Stimulated activated CD8-positive, alpha-beta memory T cell treated with anti-CD3 and anti-CD28 coated beads, Interleukin-2, amount 100 ng/mL, for 1 hour (primary cell): ENCODE measurements at places on chromosomes 13 and 19.

DNA sequence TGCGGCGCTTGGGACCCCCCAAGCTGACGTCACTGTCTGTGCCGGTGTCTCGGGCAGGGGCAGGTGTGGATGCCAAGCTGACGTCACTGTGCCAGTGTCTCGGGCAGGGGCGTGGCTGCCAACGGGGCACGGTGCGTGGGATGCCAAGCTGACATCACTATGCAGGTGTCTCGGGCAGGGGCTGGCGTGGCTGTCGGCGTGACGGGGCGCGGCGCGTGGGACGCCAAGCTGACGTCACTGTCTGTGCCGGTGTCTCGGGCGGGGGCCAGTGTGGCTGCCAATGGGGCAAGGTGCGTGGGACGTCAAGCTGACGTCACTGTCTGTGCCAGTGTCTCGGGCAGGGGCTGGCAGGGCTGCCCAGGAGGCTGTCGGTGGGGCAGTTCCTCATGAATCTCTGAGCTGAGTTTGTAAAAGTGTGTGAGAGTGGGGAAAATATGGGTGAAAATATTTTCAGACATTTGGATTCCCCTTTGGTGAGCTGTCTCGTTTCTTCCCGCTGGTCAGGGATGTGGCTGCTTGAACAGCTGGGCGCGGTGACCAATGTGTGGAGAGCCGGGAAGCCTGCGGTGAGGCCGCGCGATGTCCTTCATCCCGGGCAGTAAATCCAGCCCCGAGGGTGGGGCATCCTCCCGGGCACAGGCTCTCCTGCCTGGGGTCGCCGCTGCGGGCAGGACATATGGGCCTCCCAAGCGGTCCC, 25.2 kb downstream of the MCF2L start:
- no peak for DNase-seq

DNA sequence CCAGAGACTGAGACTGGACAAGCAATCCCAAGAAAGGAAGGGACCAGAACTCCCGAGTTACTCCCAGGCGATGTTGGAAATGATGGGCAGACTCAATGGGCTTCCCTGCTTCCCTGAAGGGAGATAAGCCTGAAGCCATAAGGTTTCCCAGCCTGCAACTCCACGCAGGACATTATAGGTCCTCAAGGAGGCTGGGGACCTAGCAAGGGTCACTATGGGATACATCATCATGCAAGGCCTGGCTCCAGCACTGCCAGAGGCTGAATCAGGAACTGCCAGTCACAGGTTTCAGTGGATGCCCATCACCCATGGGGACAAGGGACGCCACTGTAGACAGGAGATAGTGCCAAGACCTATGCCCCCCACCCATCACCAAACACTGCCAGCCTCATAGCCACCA, 338.7 kb downstream of the IRS2 start:
- DNase-seq = no peak

GRCh38 chr13:100305398-100305797, 216.5 kb downstream of the PCCA start:
- DNase-seq = no peak

DNA sequence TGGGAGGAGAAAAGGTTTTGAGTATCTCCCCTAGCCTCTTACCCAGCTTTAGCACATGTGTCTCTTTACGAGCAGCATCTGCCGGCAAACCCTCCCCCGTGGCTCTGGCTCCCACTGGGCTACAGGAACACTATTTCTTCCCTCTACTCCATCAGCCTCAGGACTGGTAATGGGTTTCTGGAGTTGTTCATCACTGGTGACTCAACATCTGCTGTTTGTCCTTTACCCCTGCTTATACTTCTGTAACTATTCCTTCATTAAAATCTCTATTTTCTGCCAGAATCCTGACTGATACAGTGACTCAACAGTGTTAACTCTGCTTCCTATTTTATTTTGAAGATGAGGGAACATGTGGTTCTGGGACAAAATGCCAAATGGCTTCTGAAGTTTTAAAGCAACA, 437.3 kb upstream of the HTR2A start:
- DNase-seq = no peak

GRCh38 chr13:37657134-37657533, 58.6 kb upstream of the POSTN start:
- DNase-seq = no peak

GRCh38 chr19:35618857-35619256, 6.3 kb downstream of the HAUS5 start:
- no peak for DNase-seq

- DNase-seq = no peak
Measured at GRCh38 chr19:10395003-10395402, 8.3 kb downstream of the CDC37 start.

GRCh38 chr13:91401920-91402319, 3.5 kb downstream of the GPC5 start:
- DNase-seq = no peak

- no peak for DNase-seq
Measured at GRCh38 chr19:47406711-47407416, 12.5 kb downstream of the MEIS3 start.

DNA sequence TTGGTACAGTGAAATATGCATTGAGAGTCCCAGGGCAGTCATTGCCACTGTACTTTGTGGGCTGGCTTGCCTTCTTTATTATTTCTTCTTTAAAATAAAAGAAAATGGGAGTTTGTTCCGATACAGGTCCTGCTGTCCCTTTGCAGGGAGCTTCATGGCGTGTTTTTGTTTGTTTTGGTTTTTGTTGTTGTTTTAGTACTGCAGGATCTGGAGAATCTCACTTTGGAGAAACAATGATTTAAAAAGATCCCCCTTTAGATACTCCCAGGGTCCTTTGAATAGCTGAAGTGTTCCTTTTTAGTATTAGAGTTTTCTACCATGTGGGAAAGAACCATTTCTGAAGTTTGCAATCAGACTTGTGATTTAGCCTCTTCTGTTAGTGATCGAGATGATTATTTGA, 11.1 kb downstream of the CHAF1A start:
- no peak for DNase-seq

- no peak for DNase-seq
Measured at GRCh38 chr13:36475468-36475867, 43.2 kb downstream of the CCNA1 start.

GRCh38 chr13:26075498-26075897, 23.7 kb upstream of the SHISA2 start:
- DNase-seq = no peak

DNA sequence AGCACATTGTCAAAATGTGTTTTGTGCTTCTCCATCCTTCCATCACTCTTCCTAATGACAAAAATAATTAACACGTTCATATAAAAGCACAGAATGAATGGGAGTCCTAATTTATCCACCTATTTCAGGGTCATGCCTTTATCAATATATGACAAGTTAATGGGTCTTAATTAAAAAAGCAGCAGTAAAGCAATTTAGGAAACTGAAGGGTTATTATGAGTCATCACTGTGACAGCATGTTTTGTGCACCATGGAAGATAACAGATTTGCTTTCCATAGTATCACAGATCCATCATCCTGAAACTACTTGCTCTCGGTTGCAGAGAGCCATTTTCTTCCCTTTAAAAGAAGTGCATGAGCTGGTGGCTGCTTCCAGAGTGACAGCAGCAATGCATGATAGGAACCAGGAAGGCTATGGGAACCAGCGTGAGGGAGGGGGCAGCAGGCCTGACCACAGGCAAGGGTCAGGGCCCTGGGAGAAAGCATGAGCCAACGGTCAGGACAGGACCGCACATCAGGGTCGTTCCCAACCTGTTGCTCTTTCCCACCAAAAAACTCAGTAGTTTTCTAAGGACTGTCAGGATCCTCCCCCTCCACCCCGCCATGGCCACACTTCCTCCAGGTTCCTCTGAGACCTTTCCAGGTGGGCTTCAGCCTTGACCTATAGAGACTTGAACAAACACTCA, 784.1 kb downstream of the UQCRFS1 start:
- no peak for DNase-seq

GRCh38 chr13:111620586-111620985, 300.1 kb downstream of the TEX29 start:
- DNase-seq = no peak

DNA sequence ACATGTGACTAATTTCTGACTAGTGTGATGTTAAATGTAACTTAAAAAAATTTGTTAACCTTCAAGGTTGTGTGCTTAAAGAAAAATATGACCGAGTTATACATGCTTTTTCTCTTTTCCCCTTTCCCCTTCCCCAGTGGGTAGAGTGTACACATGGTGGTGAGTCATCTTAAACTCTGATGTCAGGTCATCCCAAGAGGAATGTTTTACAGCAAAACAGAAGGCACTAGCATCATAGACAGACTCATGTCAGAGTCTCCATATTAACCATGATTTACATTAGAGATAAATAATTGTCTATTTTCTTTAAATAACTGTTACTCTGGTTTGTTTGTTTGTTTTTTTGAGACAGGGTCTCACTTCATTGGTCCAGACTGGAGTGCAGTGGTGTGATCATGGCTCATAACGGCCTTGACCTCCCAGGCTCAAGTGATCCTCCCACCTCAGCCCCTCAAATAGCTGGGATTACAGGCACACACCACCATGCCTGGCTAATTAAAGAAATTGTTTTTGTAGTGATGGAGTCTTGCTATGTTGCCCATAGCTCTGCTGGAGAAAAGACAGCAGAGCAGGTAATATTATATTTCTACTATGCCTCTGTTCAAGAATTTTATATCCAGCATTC, 160.4 kb upstream of the PCDH9 start:
- no peak for DNase-seq

DNA sequence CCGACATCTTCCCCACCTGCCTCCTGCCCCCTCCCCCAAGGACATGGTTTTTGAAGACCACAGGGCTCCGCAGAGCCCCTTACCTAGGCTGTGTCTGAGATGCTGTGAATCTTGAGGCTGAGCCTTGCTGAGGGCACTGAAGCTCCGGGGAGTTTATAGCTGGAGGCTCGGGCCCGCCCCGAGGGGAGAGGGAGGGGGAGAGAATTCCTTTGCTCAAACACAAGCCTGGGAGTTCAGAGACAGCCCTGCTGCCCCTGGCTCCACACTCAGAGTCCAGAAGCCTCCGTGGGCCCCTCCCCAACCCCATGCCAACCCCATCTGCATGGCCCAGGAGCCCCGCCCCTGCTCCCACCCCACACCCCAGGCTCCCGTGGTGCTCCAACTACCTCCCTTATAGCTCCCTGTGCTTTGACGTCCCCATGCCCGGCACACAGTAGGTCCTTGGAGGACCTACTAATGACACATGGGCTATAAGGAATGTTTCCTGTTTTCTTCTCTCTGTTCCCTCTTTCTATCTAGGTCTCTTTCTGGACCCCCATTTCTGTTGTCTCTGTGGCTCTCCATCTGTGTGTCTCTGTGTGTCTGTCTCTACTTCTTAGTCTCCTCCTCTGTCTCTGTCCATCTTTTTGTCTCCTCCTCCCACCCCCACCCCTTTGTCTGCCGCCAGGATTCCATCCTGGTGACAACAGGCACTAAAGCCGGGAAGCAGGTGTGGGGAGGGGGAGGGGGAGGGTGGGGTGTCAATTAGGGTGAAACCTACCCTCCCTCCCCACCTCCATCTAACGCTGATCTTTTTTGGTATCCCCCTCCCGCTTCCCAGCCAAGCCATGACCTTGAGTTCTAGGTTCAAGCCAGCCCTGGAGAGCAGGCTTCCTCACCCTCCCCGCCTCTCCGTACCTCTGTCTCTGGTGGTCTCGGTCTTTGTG, at the start of gene TNNT1:
TNNT1 (minus strand) TSS at position 129 of the 926 bp plus-strand sequence. CDS start 2,049 bp downstream, outside the sequence.
- no peak for DNase-seq

GRCh38 chr19:46654621-46655152, 6.3 kb downstream of the DACT3 start:
- no peak for DNase-seq

- DNase-seq = no peak
Measured at GRCh38 chr13:61913183-61913582, 497.5 kb upstream of the PCDH20 start.

DNA sequence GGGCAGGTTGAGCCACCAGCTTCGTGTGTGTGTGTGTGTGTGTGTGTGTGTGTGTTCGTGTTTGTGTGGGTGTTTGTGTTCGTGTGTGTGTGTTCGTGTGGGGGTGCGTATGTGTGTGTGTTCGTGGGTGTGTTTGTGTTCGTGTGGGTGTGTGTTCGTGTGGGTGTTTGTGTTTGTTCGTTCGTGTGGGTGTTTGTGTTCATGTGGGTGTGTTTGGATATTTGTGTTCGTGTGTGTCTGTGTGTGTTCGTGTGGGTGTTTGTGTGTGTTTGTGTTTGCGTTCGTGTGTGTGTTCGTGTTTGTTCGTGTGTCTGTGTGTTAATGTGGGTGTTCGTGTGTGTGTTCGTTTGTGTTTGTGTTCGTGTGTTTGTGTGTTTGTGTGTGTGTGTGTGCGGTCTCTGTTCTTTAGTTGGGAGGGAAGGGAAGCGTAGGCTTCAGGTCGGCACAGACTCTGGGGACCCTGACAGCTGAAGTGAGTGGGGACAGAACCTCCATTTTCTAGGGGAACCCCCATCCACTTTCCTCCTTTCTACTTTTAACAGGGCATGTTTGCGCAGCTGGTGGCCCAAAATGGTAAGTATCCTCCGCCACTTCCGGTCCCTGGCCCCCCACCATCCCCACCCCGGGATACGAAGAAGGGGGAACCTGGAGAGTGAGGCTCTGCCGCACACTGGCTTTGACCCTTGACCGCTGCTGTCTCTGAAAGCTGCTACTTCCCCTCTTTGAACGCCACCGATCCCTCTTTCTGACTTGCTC, 1.6 kb downstream of the TNFSF9 start:
- no peak for DNase-seq

- no peak for DNase-seq
Measured at GRCh38 chr13:22141716-22142115, 470.8 kb downstream of the FGF9 start.

DNA sequence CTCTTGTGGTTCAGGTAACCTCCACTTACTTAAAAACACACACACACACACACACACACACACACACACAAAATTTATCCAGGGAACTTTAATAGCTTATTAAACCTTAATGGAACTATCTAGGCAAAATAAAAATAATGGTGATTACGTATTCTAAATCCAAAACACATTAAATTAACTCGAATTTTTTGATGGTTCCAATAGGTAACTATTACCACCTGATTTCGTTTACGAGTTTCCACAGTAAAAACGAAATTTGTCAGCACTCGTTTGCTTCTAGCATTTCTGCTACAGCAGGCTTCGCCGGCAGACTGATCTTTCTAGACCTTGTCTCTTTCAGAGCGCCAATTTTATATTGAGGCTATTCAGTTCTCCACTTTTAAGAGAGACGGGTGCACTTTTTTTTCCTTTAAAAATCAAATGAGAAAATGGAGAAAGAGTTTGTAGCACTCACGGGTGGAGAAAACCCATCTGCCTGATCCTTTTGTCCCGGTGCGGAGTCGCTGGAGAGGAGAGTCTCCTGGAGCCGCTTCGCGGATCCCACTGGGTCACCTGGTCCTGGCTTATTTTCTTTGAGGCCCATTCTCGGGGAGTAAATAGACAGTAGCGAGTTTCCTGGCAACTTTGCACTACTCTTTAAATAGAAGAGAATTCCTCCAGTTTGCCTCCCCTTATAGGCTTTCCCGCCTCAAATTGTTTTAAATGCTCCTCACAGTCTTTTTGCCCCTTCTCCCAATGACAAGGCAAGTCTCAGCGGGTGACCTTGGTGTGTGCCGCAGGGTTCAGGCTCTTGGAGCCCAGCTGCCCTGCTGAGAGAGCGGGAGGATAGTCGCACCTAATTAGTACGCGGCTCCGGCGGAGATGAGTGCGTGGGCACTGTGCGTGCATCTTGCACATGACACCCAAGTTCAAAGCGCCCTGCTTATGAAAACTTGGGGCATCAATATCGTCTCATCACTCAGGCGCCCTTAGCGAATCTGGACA, 117.0 kb downstream of the KCNRG start:
- DNase-seq = no peak
